ENCODE measurements at places on chromosomes 7 and 10.
A peak's percentile ranks its signal among the peaks of the same experiment; 100 is the strongest.

- peak; percentile 54 for DNase-seq
These were observed 145.1 kb downstream of the SEMA3D start for GRCh38 chr7:85041605-85042216.

DNA sequence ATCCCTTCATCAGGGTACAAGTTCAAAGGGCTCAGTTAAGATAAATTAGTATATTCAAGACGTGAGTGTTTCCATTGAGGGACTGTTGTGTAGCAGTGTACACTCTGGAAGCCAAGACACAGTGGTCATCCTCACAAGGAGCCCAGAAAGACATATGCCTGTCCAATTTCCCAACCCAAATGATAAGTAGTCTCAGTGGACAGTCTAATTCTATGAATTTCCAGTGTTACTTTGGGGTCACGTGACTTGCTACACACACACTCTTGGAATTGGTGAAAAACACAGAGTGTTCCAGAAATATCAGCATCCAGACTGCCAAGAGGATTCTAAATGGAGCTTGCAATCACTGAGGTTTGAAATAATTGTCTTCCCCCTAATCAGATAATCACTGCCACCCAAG, 365.1 kb downstream of the WDR11 start:
- no peak for DNase-seq

DNA sequence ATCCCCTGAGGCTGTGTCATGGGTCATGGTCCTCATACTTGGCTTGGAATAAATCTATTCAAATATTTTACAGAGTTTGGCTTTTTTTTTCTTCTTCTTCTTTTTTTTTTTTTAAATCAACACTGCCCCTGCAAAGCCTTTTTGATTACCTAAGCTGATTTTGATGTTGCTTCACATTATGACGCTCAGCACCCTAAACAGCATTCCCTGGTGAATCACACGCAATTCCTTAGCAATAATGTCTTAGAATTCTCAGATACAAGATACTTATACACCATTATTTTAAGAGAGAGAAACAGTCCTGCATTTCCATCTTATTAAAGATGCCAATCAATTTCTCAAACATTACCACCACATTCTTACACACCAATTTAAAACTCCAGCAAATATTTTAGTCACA, 323.7 kb upstream of the IGFBP3 start:
- no peak for DNase-seq

DNA sequence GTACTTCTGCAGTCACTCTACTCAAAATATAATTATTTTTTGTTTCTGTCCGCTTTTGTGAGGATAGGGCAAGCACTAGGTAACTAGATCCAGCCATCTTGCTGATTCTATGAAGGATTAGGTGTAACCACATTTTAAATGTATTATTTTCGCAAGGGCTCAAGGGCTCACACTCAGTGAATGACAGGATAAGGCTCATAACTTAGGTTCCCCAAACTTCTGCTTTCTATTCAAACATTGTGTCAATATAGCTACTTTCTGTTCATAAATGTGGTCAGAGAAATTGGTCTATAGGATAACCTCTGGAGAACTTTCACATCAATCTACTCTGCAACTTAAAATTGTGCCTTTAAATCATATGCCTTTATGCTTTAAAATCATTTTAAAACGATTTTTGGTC, 1141.2 kb downstream of the SORCS1 start:
- no peak for DNase-seq

DNA sequence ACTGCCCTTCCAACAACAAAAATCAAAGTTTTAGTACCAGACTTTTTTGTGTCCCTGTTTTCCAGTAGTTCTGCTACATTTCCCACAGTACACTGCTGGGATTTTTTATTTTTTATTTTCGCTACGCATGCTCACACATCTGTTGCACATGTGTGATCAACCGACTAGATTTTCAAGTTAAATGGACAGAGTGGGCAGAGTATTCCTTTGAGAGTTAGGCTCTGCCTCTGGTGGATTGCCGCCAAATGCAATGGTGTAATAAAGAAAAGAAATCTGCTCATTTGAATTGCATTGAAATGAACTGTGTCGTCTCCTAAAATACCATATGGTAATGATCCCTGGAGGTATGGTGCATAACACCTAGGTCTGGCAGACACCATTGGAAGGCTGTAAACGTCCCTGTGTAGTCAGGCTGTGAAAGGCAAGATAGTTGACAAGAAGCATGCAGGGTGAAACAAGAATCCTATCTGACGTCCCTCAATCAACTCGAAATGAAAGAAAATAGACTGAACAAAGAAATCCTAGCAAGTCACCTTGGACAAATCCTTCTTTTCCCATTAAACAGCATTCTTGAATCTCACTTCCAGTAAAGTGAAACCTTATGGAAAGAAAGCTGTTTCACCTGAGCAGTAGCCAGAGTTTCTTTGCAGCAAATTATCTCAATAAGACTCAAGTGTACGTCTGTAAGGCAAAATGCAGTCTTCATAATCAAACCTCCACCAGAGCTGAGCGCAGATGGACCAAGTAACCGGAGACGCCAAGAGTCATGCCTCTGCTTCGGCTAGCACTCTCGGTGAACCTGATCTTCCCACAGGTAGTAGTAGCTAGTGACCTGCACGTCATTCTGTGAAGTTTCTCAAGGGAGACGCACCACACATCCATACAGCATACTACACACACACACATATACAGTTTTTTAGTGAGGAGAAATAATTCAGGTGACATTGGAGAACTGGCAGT, 357.3 kb downstream of the CRPPA start:
- DNase-seq: no peak

DNA sequence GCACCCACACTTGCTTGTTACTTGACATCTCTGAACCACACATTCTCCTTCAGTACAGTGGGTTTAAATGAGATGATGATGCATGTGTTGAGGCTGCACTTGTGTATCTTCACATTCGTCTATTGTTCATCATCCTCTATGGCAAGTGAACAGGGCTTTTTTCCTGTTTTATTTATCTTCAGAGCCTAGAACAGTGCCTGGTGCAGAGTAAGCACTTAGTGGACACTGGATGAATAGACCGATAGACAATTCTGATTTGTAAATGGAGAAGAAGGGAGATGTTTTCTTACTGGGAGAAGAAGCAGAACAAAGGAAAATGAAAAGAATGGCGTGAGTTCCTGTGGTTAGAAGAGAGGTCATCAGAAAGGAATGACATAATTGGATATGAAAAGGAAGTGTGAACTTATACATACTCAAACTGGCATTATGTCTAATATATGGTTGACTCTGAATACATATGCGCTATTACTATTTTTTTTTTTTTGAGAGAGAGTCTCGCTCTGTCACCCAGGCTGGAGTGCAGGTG, 99.7 kb downstream of the AVL9 start:
- no peak for DNase-seq

- no peak for DNase-seq
These were observed 1.1 kb downstream of the TRIM8 start for GRCh38 chr10:102645388-102645740.

GRCh38 chr7:74149603-74150002, 24.6 kb upstream of the EIF4H start:
- no peak for DNase-seq
